ENCODE measurements at places on chromosomes 6 and 20.

DNA sequence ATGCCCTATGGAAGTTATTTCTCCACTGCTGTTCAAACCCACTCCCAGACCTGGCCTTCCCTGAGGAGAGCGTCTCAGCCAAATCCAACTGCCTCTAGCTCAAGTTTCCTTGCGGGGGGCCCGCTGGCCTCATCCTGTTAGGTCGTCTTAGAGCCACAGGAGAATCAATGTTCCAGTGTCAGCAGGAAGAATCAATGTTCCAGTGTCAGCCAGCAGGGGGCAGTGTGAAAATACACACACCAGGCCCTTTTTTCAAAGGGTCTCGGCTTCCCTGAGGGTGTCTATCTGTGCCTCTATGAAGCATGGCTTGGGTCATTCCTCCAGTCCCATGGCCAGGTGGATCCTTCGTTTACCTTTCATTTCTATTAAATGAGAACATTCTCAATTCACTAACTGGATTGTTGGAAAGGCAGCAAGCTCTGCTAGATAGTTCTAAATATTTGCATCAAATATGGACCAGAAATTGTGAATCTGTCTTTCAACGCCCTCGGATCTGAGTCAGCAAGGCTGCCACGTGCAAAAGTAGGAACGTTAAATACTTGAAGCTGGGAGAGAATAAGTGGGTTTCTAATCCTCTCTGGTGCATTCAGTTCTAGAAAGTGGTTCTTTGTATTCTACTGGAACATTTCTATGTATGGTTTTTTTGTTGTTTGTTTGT, 19.2 kb downstream of the PRND start:
- peak; percentile 80 for DNase-seq

DNA sequence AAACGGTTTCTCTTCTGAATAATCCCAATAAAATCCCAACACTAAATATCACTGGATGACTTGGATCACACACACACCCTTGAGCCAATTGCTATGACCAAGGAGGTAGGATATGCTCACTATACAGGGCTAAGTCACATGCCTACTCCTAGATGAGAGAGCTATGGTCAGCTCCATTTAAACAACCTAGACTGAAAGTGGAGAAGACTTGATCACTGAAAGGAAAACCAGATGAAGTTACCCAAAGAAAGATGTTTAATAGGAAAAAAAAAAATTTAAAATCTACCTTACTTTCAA, 18.9 kb upstream of the COL19A1 start:
- no peak for DNase-seq

- DNase-seq: no peak
Observed at GRCh38 chr6:7075341-7076000, 32.3 kb upstream of the RREB1 start.

DNA sequence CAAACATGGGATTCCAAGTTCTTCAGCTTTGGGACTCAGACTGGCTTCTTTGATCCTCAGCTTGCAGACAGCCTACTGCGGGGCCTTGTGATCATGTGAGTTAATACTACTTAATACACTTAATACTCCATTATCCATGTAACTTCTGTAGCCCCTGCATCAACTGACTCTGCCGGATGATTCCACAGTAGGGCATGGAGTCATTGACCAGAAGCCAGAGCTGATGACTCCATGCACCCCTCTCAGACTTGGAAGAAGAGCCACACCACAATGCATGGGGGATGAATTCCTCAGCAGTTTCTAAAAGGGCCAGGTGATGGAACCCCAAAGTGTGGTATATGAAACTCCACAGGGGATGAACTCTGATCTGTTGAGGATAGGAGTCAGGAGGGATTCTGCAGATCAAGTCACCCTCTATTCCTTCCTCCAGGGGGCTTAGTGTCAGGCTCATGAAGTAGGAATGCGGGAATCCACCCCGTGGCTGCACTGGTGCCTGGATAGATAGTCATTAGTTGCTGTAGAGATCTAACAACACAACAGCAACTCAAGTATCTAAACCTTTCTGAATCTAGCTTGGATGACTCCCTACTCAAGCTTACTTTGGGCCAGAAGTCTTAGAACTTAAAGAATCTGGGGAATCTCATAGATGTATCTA, 70.2 kb downstream of the GPR6 start:
- DNase-seq: no peak

GRCh38 chr20:32206760-32207625, 550 bp downstream of the PLAGL2 start:
- peak; percentile 15 for DNase-seq

Measured in CD4-positive, alpha-beta T cell treated with Interleukin-17A for 4 hours (primary cell).